ENCODE measurements at places on chromosomes 3 and 15. TPM values are rescaled to one million over a fixed set of nuclear protein-coding genes. Genes with fewer than 3 reads are reported as not detected.

DNA sequence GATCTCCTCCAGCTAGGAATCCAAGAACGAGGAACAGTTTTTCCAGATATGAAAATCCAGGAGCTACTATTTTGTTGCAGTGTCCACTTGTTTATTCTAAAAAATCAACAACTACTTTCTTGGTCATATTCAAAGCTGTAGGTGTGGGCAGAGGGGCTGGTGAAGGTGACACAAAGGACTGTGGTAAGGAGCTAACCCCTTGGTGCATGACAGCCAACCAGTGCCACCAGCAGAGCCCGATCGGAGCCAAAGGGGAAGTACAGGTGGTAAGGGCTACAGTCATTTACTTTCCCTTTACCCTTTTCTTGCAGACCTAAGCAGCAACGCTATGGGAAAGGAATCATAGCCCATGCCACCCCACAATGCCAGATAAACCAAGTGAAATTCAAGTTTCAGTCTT lies 30.7 kb downstream of the PLA1A start:
- no peaks in the 10 kb centered on the region for H3K36me3 ChIP-seq
- H3K4me1 ChIP-seq: peaks cover 81% of the 10 kb centered on the region
- no peak for DNase-seq
- H3K4me3 ChIP-seq: no peak overlapping the region
- no peaks in the 10 kb centered on the region for H3K27me3 ChIP-seq
- H3K27ac ChIP-seq: peak overlapping the region; percentile 90

DNA sequence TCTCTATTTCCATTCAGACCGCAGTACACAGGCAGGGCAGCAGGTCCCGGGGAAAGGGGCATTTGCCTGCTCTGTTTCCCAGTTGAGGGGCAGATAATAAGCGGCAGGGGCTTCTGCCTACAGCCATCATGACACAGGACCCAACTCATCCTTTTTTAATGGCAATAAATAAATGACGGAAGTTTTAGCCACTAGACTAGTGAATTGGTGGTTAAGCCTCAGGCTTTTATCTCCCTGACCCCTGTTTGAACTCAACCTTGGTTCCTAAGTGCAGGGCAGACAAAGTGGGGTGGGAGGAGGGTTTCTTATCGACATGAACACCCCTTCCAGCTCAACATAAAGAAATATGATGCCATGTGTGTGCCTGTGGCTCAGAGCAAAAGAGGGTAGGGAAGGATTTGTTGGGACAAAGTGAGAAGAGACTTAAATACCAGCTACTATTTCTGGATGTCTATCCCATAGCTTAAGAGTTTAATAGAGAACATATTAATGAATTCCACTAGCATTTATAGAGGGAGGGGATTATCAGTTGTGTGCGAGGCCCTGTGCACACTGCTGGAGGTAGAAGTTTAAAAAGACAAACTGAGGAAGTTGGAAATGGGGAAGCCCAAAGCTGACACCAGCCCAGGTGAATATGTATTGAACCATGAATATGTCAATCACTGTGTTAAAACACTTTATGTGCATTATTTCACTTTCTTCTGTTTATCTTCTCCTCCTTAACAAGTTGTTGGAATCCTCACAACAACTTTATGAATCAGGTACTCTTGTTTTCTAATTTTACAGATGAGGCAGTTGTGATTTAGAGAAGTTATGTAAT lies 939.4 kb downstream of the MCTP2 start:
- H3K36me3 ChIP-seq: no peaks in the 10 kb centered on the region
- H3K4me3 ChIP-seq: no peak overlapping the region
- no peaks in the 10 kb centered on the region for H3K4me1 ChIP-seq
- peak overlapping the region; percentile 41 for H3K27ac ChIP-seq
- no peaks in the 10 kb centered on the region for H3K27me3 ChIP-seq
- DNase-seq: no peak

DNA sequence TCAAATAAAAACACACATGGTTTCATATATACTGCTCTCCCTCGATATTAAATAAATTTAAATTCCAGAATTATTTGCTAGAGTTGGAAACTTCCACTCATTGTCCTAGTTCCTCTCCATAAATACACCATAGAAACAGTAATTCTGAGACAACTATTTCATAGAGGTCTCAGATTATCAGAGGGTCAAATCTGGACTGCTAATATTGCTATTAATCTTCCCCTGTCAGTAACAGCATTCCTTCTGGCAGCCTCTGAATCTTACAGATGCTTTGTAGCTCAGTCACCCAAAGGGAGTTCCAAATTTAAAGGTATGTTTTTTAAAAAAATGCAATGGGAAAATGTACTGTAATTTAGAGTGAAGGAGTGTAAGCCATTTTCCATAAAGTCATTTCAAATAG lies 428.8 kb downstream of the PYDC2 start:
- no peaks in the 10 kb centered on the region for H3K27me3 ChIP-seq
- no peak overlapping the region for H3K27ac ChIP-seq
- no peak for DNase-seq
- no peaks in the 10 kb centered on the region for H3K4me1 ChIP-seq
- no peaks in the 10 kb centered on the region for H3K36me3 ChIP-seq

- no peaks in the 10 kb centered on the region for H3K4me1 ChIP-seq
- H3K4me3 ChIP-seq: no peak overlapping the region
- no peaks in the 10 kb centered on the region for H3K36me3 ChIP-seq
- no peaks in the 10 kb centered on the region for H3K27me3 ChIP-seq
- no peak overlapping the region for H3K27ac ChIP-seq
- DNase-seq: no peak
These were observed 194.3 kb upstream of the C2CD4B start for GRCh38 chr15:62359416-62359815.

DNA sequence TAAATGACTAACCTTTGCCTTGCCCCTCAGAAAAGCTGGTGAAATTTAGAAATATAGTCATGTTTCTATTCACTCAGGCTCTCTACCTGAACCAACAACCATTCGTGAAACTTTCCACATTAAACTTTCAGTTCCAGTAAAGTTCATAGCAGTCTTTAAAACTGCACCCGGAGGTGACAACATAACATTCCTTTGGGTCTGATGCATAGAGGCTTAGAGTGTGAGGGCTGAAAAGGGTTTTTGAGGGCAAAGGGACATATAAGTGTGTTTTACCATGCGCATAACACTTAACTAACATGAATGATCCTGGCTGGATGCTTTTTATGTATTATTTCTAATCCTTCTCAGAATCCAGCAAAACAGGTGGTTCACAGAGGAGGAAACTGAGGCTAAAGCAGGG lies 471.7 kb upstream of the MCTP2 start:
- no peaks in the 10 kb centered on the region for H3K4me1 ChIP-seq
- DNase-seq: no peak
- no peaks in the 10 kb centered on the region for H3K27me3 ChIP-seq
- H3K27ac ChIP-seq: no peak overlapping the region

GRCh38 chr15:94324835-94325767 lies 93.7 kb downstream of the MCTP2 start:
- H3K36me3 ChIP-seq: no peaks in the 10 kb centered on the region
- no peak for DNase-seq
- no peaks in the 10 kb centered on the region for H3K27me3 ChIP-seq
- no peaks in the 10 kb centered on the region for H3K4me1 ChIP-seq
- H3K4me3 ChIP-seq: no peak overlapping the region

DNA sequence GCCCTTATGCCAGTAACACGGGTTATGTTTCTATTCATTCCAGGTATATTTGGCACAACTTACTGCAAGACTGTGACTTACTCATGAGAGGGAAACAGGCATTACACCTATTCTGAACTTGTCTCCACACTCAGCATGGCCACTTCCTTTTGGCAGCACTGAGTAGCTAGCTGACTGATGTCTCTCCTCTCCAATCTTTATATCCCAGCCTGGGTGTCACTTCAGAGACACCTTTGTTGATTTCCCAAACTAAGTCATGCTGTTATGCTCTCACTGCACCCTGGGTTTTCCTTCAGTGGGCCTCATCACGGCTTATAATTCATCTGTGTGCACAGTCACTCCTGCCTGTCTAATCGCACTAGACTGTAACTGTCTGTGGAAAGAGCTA lies 114.8 kb downstream of the MYLK start:
- H3K27me3 ChIP-seq: no peaks in the 10 kb centered on the region
- no peaks in the 10 kb centered on the region for H3K36me3 ChIP-seq
- no peak for DNase-seq
- H3K4me1 ChIP-seq: no peaks in the 10 kb centered on the region

DNA sequence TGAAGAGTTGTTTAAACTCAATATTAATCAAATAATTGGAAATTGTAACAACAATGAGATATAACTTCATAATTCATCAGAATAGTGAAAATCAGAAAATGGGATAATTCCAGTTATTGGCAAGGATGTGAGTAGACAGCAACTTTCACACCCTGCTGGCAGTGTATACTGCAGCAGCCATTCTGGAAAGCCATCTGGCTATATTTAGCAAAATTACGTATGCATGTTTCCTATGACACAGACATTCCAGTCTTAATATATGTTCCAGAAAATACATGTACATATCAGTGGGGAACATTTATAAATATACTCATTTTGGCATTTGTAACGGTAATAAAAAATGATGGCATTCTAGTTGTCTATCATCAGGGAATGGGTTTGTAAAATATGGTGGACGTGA lies 564.1 kb downstream of the GBE1 start:
- no peak overlapping the region for H3K4me3 ChIP-seq
- DNase-seq: no peak
- no peaks in the 10 kb centered on the region for H3K36me3 ChIP-seq
- no peaks in the 10 kb centered on the region for H3K4me1 ChIP-seq

DNA sequence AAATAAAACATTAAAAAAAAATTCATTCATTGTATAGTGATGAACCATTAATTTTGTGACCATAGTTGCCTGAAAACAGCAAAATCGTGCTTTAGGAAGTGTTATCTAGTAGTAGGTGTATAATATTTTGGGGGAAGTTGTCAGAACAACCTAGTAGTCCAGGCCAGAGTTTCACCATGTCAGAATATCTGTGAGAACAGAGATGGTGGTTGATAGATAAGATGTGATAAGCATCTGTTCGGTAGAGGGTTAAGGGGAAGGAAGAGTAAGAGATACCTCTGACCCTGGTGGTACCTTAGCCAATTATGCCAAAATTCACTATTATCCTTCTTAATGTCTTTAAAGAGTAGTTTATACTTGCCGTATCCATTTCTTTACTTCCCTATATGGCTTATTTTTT lies 113.8 kb downstream of the MITF start:
- H3K36me3 ChIP-seq: no peaks in the 10 kb centered on the region
- no peak overlapping the region for H3K4me3 ChIP-seq
- no peak overlapping the region for H3K27ac ChIP-seq

DNA sequence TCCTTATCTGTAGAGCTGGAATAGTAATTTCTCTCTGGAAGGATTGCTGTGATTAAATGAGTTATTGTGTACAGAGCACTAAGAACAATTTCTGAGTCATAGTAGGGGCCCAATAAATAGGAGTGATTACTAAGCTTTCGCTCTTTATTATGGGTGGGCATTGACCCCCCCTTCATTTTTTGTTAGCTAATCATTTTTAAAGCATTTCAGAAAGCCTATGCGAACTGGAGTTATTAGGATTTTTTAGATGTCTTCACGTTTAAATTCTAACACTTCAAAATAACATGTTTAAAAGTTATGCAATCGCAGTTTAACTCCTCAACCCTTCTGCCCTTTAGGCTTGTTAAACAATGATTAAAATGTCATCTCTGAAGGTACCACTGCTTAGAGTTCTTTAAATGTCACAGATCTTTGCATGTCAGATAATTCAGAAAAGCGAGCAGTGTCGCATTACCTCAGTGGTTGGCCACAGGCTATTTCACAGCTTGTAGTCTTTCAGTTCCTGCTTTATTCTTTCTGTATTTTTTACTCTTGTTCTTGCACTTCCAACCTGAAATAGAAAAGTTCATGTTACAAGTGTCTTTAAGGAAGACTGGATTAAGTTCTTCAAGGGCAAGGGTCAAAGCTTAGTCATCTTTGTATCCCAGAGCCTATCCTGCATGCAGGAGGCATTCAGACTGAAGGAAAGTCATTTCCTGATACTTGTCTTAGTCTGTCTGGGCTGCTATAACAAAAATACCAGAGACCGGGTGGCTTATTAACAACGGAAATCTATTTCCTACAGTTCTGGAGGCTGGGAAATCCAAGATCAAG lies 102.9 kb downstream of the FNDC3B start:
- H3K36me3 ChIP-seq: no peaks in the 10 kb centered on the region
- H3K4me3 ChIP-seq: no peak overlapping the region
- H3K27me3 ChIP-seq: no peaks in the 10 kb centered on the region
- H3K4me1 ChIP-seq: peaks cover 60% of the 10 kb centered on the region
- H3K27ac ChIP-seq: peak overlapping the region; percentile 79
- DNase-seq: no peak

DNA sequence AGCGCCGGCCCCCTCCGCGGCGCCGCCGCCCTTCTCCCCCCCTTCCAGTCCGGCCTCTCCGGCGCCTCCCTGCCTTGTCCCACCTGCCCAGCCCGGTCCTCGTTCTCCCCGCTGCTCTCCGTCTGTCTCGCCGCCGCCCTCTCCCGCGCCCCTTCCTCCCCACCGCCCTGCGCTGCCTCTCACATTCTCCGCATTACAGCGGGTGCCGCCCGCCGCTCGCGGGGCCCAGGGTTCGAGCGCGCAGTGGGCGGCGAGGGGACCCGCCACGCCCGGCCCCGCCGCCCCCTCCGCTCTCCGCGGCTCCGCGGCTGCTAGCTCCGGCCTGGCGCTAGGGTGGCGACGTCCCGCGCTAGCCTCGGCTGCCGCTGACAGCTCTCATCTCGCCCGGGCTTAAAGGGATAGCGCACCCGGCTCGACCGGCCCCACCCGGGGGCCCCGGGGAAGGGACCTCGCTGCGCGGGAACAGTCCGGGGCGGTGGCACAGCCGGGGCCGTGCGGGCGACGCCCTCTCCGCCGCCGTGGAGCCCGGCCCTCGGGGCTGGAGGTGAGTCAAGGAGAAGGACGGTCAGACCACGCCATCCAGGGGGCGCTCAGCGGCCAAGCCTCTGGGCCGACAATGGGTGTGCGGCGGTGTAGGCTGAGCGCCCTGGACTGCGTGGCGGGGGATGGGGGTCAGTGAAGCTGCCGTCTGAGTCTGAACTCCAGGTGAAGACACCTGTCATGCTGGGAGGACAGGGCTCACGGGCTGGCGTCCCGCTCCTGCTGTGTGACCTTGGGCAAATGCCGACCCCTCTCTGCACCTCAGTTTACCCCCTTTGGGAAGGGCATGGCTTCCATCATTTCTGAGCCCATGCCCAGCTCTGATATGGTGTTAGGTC lies 187.4 kb upstream of the LINGO1 start:
- peak overlapping the region; percentile 32 for H3K4me3 ChIP-seq
- no peaks in the 10 kb centered on the region for H3K36me3 ChIP-seq
- no peak overlapping the region for H3K27ac ChIP-seq
- DNase-seq: no peak
- H3K4me1 ChIP-seq: no peaks in the 10 kb centered on the region

- no peaks in the 10 kb centered on the region for H3K4me1 ChIP-seq
- no peak for DNase-seq
- no peaks in the 10 kb centered on the region for H3K27me3 ChIP-seq
- H3K4me3 ChIP-seq: no peak overlapping the region
- no peaks in the 10 kb centered on the region for H3K36me3 ChIP-seq
These were observed 53.9 kb downstream of the RAP2B start for GRCh38 chr3:153215966-153216365.

The MRAS gene
- total RNA-seq: 48.1 TPM

The CYP11A1 gene
- total RNA-seq: 2.5 TPM

The NPAP1 gene
- total RNA-seq: not detected

The KLHL24 gene
- total RNA-seq: 206 TPM

The MESD gene
- 5.5 TPM for total RNA-seq

The NR1I2 gene
- not detected for total RNA-seq

Data from gastrocnemius medialis (tissue), 4 donors.